NCI-H187 treated with DMSO at 0.1 percent for 48 hours (cell line): ENCODE measurements at places on chromosomes 2 and 18.

- DNase-seq, result no peak
Measured at GRCh38 chr2:138373993-138374408, 127.6 kb upstream of the SPOPL start.

DNA sequence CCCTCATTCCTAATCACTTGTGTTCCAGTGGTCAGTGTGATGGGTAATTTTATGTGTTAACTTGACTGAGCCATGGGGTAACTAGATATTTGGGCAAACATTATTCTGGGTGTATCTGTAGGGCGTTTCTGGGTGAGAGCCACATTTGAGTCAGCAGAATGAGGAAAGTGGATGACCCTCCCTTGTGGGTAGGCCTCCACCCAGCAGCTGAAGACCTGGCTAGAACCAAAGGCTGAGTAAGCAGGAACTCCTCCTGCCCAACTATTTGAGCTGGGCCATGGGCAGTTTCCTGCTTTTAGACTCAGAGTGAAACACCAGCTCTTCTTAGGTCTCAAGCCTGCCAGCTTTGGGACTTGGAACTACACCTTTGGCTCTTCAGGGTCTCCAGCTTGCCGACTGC lies 141.8 kb downstream of the ACKR3 start:
- DNase-seq, result no peak

DNA sequence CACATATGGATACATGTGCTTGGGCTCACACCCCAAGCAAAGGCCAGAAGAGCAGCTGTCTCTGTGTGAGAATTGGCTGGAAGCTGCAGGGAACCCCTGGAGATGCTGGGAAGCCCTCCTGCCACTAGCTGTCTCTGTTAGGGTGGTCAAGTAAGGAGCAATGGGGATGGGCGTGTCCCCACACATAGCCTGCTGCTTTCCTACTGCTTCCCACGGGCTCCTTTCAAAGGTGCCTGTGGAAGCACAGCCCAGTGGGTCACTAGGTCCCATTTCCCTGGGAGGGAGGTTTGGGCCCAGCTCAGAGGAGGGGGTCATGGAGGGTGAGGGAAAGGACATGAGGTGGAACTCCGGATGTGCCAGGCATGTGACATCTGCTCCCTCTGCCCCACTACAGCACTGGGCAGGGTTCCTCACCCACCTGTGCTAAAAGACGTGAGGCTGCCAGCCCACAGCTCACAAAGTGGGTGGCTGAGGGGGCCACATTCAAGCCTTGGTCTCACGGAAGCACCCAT lies 24.4 kb upstream of the MAL start:
- DNase-seq, result no peak

DNA sequence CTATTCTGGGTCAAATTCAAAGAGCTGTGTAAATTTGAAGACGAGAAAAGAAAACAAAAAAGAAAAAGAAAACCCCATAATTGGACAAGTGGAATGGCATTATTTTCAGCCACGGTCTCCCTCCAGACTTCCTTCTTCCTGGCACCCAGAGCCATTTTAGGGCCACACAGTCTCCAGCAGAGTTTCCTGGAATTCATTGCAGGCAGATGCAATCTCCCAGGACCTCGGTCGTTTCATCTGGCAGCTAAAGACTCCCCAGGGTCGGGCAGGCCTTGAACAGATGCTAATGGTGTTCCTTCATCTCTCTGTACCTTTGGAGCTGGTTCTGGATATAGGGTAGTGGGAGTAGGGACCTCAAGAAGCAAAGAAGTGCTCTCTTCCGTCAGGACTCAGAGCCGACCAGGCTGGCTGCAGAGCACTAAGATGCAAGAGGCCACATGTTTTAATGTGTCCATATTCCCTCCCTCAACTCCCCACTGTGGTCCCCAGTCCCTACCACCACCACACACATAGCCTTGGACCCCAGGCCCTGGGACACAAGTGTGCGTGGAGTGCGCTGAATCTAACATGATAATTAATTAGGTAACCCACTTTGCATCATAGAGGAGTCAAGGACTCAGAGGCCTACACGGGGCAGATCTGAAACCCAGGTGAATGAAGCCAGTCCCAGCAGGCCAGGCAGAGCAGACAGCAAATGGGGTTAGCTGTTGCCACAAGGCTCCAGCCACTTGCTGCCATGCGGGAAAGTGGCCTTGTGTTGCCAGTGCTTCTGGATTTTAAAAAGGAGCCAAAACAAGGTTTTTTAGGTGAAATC lies 109.3 kb upstream of the ATL2 start:
- DNase-seq, result no peak

GRCh38 chr2:598058-598802 lies 79.0 kb downstream of the TMEM18 start:
- no peak for DNase-seq

- no peak for DNase-seq
Measured at GRCh38 chr2:42172566-42172965, 3.4 kb downstream of the EML4 start.

DNA sequence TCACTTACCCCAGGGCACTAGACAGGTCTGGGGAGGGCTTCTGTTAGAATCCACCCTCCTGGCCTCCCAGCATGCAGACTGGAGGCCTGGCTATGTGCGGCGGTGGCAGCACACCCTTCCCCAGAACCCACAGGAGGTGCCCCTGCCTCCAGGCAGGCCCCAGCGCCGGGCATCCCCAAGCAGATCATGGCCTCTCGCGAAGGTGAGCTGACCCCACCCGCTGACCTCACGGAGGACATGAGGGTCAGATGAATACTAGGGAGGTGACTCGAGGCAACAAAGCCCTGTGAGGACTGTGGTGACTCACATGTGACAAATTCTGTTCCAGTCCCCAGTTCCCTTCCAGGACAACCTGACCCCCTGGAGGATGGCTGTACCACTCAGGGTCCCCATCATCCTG lies 1.9 kb downstream of the MAB21L4 start:
- DNase-seq, result no peak

DNA sequence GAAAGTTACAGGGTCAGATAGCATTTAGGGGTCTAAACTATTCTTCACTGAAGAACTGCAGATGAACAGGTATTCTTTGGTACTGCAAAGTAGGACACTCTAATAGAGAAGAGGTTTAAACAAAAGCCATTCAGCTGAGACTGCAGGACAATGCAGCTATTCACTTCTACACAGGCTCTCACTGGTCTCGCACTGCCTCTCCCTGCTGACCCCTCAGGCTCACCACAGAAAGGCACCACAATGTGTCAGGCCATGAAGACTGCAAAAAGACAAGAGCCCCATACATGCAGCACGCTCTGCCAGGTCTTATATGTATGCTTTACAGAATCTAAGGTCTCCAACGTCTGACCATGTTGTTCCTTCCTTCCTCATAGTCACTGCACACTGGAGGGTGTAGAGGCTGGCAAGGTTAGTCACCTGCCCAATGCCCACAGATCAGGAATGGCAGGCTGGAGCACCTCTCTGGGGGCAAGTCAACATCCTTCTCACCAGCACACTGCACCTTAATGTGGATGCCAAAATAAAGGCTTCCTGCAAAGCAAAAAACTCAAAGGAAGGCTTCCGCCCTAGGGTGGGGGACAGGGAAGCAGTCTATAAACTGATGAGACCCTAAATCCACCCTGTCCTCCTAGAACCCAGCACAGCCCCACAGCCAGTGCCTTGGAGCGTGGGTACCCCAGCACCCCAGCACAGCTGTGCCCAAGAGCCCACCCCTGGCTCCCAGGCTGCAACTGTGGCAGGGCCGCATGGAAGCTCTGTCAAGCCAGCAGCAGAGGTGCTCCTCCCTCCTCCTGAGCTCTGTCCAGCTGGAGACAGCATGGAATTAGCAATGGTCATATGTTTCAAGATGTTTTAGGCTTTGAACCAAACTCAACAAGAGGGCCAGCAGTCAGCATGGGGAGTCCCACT lies 10.7 kb upstream of the RNU4ATAC start:
- DNase-seq, result no peak

- no peak for DNase-seq
Measured at GRCh38 chr2:8376603-8377410, 305.0 kb upstream of the ID2 start.

DNA sequence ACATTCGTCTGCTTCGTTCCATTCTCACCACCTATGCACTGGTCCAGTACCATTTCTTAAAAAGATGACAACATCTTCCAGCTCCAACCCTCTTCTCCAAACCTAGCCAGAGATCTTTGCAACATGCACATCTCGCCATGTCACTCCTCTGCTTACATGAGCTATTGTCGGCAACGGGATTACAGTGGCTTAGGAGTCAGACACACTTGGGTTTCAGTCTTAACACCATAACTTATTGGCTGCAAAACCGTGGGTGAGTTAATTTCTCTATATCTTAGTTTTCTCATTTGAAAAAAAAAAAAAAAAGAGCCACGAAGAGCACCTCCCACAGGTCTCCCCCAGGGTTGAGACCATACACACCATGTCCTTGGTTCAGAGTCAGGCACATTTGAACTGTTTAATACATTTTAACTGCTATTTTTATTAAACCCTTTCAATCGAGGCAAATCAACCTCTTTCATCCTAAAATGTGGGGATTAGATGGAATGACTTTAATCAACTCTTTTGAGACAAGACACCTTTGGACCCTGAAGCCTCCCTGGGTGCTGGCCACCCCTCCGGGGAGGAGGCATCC lies 889 bp downstream of the ANKRD29 start:
- no peak for DNase-seq

- DNase-seq, result no peak
Measured at GRCh38 chr2:109177635-109178034, 48.6 kb downstream of the SH3RF3 start.

DNA sequence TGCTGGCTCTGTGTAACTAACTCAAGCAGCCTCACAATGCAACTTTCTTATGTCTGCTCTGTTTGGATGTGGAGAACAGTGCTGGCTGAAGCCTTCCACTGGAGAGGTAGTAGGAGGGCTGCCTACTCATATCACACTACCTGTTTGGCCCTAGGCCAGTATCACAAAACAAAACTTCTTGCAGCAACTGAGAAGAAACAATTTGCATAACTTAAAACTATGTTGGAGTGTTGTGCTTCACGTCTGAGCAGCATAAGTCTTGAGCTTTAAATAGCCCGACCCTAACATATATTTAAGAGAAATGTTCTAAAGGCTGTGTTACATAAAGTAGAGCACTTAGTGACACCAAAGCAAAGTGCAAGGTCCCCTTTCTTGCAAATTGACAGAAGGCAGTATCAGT lies 204.9 kb upstream of the ACVR2A start:
- no peak for DNase-seq

GRCh38 chr2:119721462-119721861 lies 38.3 kb upstream of the PTPN4 start:
- DNase-seq, result no peak

DNA sequence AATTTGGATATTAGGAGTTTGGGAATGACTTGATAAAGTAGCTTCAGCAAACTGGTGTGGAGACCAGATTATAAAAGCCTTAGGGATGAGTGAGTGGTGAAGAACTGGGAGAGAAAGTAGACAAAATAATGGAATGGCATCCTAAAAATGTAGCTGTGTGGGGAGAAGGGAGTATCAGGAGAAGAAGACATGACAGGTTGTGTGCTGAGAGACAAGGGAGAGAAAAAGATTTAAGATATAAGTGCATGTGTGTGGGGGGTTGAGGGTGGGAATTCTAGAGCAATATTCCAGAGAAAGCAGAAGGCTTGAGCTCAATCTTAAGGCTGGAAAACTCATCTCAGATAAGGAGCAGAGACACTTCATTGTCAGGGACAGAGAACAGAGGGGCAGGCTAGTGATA lies 159.5 kb downstream of the HNMT start:
- no peak for DNase-seq

DNA sequence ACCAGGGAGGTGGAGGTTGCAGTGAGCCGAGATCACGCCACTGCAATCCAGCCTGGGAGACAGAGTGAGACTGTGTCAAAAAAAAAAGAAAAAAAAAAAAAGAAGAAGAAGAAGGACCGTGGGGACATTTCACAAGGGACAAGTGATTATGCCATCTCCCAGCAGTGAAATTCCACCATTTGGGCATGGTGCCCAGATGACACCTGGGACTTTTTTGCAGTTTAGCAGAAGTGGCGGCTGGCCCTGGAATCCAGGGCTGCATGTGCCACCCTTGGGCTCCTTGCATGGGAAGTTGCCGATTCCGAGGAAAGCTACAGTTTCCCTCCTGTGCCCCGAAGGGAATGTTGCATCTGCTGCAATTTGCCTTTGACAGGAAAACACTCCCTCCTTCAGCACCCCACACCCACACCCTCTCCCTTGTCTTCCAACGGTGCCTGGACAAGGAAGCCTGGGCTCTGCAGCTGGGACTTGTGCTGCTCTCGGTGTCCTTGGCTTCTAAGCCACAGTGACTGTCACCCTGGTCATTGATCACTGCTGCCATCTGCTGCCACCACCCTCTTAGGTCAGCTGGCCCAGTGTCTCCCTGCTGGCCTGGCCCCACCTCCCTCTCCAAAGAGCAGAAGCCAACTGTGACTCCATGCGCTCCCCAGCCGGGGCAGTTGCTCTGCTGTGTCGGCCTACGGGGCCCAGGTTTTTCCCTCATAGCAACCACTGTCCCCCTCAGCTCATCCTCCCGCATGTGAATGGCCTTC lies 56.4 kb upstream of the LRRC30 start:
- no peak for DNase-seq

DNA sequence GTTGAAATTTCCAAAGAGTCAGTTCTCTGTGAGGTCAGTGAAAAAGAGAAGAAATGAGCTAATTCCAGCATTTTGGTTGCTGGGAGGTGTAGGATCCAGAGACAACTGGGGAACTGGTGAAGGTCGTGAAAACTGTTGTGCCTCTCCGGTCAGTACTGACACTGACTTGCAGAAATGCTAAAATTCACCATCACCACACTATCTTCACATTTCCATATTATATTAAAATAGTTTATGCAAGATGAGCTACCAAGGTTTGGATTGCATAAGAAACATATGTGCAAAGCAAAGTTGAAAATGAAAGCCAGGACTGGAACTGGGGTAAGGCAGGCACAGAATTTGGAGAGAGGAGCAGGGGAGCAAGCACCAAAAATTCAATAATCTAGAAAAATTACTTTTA lies 21.8 kb downstream of the RIT2 start:
- DNase-seq, result no peak

DNA sequence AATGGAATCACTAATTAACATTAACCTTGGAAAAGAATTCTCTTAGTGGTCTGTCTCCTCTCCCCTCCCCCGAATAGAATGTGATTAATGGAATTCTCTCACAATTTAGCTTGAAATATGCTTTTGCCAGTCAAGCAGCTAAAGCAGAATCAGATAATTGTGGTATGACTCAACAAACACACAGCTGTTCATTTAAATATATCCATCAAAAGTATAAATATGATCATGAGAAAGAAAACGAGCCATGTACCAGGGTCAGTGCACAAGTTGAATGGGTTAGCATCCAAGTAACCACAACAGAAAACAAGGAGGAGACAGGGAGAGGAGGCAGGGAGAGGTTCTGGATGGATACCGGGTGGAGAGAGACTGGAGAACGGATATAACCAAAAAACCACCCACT lies 66.9 kb downstream of the ACVR1 start:
- DNase-seq, result no peak

- no peak for DNase-seq
Measured at GRCh38 chr2:3207091-3207491, 170.5 kb downstream of the EIPR1 start.

GRCh38 chr18:76495006-76495370 lies at the start of gene ZNF516:
ZNF516 (minus strand) TSS chr18:76495242; CDS start chr18:76443054, 52,188 bp downstream.
- no peak for DNase-seq

- DNase-seq, result no peak
Measured at GRCh38 chr2:41445865-41446264, 602.0 kb upstream of the PKDCC start.

GRCh38 chr2:65231121-65231520 lies 3.5 kb downstream of the ACTR2 start:
- no peak for DNase-seq
